Lower lobe of right lung (tissue), 2 donors: ENCODE measurements at places on chromosomes 2 and 18. TPM values are rescaled to one million over a fixed set of nuclear protein-coding genes. Genes with fewer than 3 reads are reported as not detected.
A peak's percentile ranks its signal among the peaks of the same experiment; 100 is the strongest.

CLEC4F gene
- total RNA-seq, result 0.71 TPM

UGT1A5 gene
- 0.27 TPM for total RNA-seq

SGPP2 gene
- 23.9 TPM for total RNA-seq

SCN9A gene
- 13.6 TPM for total RNA-seq

LIMS4 gene
- total RNA-seq, result 1.1 TPM

- DNase-seq, result no peak
Measured at GRCh38 chr2:10716581-10716980, 4.8 kb upstream of the ATP6V1C2 start.

DNA sequence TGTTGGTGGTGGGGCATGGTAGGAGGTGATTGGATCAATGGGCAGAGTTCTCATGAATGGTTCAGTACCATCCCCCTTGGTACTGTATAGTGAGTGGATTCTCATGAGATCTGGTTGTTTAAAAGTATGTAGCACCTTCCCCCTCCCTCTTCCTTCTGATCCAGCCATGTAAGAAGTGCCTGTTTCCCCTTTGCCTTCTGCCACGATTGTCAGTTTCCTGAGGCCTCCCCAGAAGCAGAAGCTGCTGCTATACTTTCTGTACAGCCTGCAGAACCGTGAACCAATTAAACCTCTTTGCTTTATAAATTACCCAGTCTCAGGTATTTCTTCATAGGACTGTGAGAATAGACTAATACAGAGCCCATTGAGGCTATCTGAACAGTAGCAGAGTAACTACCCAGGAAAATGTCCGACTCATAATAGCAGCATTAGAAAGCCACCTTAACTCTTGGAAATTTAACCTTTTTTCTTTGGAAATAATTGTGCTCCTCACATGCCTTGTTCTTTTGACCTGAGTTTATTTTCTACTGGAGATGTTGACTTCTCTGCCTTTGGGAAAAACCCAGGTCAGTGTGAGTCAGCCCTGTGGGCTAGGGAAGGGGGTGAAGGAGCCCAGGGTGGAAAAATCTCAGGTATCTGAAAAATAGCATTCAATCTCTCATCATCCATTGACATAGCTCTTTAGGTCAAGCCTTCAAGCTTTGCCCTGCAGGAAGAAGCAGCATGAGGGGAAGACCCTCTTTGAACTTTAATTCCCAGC lies 18.1 kb downstream of the CYP1B1 start:
- no peak for DNase-seq

DNA sequence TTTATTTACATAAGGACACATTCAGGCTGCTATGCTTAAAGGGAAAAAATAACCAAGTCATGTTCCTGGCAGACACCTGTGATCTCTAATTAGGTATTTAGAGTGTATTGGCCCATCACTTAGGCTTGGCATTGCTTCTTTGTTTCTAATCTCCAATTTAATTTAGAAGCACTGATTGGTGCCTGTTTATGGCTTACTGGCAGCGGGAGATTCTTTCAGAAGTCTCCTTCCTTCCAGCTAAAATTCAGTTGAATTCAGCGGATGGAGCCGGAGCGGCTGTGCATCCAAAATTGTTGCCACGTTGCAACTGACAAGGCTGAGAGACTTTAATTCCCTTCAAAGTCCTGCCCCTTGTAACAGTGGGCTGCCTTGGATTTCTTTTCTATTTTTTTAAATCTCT lies 66.5 kb downstream of the VWA3B start:
- no peak for DNase-seq

- DNase-seq, result peak; percentile 40
Measured at GRCh38 chr2:240930096-240930630, 24.0 kb downstream of the CROCC2 start.

- no peak for DNase-seq
Measured at GRCh38 chr2:167100506-167100905, 212.2 kb downstream of the XIRP2 start.
